COLO829 (cell line): ENCODE measurements at places on chromosomes 4 and X.

GRCh38 chr4:38842994-38843393 lies 13.6 kb downstream of the TLR6 start:
- DNase-seq: no peak

DNA sequence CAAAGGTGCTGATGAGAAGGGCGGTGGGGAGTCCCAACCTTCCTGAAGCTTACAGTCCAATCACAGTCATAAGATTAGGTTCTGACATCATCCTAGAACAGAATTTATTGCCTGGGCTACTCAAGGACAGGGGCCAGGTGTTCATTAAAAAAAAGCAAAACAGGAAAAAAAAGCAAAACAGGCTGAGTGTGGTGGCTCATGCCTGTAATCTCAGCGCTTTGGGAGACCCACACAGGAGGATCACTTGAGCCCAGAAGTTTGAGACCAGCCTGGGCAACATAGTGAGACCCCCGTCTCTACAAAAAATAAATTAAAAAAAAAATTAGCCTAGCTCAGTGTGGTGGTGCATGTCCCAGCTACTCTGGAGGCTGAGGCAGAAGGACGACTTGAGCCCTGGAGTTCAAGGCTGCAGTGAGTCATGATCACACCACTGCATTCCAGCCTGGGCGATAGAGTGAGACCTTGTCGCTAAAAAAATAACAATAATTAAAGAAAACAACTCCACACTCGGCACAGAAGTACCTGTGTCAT lies 3.0 kb downstream of the RAB9A start:
- no peak for DNase-seq

DNA sequence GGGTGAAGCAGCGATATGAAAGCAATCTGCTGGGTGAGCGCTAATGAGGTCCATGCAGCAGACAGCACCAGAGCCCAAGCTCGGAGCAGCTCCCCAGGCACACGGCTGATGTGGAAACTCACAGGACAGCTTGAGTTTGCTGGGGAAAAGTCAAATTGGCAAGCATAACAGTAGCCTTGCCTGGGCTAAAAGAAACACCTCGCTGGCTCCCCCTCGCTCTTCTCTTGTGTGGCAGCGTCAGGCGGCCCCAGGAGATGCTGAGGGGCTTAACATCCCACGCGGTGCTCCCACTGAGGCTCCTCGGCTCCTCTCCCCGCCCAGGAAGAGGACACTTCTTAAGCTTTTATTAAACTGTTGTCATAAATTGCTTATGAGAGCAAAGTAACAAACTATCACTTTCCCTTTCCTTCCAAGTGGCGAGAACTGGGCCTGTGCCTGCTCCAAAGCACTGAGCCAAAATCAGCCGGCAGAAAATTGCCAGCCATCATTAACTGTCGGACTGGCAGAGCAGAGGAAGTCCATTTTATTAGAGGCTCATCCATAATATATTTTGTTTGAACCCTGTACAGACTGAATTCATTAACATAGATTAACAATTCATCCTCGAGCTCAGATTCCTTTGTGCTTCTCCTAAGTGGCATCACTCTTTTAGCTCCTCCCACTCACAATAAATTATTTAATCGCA lies 111.4 kb downstream of the TSPAN5 start:
- no peak for DNase-seq

DNA sequence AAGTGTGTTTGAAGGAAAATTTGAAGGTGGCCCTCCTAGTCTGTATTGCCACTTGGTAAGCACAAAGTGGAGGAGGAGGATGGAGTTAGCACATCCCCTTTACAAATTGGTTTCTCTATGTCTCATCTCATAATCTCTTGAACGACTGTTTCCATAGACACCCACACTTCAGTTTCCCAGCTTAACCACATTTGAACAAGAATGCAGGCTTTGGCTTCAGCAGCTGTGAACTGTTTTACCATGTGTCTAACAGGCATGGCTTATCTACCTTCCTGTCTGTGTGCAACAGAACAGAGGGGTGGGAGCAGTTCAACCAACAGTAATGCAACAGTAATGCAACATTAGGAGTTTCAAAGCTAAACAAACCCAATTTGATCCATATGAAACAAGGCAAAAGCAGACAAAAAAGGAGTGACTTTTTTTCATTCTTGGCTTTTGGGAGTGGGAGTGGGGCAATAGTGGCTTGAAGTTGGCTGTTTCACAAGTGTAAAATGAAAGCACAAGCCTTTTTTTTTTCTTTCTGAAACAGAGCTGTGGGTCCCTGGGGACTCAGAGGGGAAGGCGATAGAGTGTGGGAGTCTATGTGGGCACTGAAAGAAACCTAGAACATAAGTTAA lies 108.0 kb downstream of the ITM2A start:
- DNase-seq: no peak

GRCh38 chrX:118525174-118525730 lies 29.6 kb downstream of the DOCK11 start:
- DNase-seq: no peak

GRCh38 chrX:80216086-80216485 lies 201.5 kb downstream of the TBX22 start:
- peak; percentile 33 for DNase-seq

- DNase-seq: peak; percentile 34
These were observed 73.1 kb downstream of the PACRGL start for GRCh38 chr4:20773144-20773997.

DNA sequence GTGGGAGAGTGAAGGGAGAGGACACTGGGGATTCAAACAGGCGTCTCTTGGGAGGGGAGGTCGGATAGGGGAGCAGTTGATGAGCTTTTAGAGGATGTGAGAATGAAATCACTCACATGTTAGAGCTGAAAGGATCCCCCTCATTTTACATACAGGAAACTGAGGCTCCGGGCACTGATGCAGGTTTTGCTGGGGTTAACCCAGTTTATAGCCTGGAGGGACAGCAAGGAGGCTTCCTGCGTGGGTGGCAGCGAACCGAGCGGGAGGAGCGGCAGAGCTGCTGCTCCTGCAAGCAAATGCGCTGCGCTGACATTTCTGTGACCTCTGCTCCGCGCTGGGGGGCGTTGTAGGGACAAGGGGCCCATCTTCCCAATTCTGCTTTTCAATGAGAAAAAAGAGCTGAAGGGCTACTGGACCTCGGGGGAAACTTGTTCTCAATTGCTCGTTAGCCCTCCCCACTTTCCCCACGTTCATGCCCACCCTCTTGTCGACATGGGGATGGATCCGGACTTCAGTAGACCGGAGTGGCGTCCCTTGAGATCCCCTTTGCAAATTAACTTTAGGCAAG lies 1.2 kb upstream of the NEUROG2 start:
- DNase-seq: no peak
